Activated naive CD4-positive, alpha-beta T cell treated with anti-CD3 and anti-CD28 coated beads, Interleukin-2, amount 10 ng/mL, durations not matched to agents 7 days and 5 days (primary cell): ENCODE measurements at places on chromosomes 1 and 21.
A peak's percentile ranks its signal among the peaks of the same experiment; 100 is the strongest.

DNA sequence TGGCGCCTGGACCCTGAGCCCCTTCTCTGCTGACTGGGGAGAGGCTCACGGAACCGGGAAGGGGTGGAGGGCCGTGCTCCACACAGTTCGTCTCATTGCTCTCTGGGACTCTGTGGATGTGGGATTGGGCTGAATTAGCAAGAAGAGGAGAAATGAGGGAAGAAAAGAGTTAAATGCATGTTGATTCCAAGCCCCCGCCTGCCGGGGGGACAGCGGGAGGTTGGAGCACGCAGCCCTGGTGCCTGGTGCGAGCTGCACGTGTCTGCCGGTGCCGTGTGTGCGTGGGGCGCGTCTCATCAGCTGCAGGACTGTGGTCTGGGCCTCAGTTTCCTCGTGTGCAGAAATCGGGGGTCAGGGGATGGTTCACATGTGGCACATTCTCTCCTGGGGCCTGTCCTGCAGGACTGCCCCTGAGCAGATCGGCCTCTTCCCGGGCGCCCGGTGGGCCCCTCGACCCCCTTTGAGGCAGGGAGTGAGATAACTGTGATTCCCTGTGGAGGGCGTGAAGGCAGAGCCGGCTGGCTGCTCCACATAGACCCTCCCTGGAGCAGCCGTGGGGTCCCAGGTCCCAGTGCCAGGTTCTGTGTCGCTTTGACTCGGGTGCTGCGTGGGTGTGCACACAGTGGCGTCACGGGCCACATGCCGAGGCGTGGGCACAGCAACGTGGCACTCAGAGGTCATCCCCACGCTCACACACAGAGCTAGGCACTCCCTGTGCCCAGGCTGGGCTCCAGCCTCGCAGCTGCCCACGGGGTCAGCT is 11.4 kb downstream of the SAMD11 start:
- DNase-seq: no peak

DNA sequence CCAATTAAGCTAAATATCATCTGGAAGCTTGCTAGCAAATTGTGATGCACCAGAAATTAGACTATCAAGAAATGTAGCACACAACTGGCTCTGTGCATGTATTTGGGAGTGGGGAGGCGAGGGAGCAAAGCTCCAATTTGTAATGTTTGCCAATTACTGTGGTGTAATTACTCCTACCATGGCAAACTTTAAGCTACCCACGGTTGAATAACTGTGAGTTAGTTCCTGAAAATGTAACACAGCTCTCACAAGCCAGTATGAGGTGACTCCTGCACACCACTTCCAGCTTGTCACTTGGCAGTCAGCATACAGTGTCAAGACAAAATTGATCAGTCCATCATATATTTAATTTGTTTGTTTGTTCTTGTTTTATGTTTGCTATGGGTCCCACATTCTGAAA is 141.2 kb downstream of the TM2D1 start:
- DNase-seq: no peak

DNA sequence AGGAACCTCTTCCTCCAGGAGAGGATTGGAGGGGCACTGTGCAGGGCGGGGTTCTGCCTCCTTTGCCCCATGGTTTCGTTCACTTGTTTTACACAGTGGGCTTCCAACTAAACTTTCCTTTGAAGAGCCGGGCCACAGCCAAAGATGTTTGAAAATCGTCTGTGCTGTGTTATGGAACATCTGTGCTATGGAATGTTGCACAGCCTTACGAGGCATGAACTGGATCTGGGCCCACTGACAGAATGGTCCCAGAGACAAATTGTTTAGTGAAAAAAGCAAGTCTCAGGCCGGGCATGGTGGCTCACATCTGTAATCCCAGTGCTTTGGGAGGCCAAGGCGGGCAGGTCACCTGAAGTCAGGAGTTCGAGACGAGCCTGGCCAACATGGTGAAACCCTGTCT is 12.6 kb upstream of the MEF2D start:
- no peak for DNase-seq

GRCh38 chr1:169680377-169681019 is 30.9 kb downstream of the SELL start:
- no peak for DNase-seq

- DNase-seq: no peak
Measured at GRCh38 chr1:26999440-26999987, 6.0 kb downstream of the TRNP1 start.

DNA sequence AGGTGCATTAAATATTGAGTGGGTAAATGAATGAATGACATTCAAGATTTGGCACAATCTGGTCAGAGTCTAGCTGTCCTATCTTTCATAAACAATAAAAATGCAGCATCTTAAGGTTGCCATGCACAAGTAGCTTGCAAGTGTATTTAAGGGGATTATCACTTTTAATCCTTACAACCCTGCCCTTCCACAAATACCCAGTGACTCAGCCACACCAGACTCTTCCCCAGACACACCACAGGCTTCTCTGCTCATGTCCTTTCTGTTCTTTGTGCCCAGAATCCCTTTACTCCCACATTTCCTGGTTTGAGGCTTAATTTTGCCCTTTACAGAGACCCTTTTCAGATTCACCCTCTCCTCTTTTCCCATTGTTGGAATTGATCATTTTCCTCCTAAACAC is 59.8 kb downstream of the KIRREL1 start:
- no peak for DNase-seq

DNA sequence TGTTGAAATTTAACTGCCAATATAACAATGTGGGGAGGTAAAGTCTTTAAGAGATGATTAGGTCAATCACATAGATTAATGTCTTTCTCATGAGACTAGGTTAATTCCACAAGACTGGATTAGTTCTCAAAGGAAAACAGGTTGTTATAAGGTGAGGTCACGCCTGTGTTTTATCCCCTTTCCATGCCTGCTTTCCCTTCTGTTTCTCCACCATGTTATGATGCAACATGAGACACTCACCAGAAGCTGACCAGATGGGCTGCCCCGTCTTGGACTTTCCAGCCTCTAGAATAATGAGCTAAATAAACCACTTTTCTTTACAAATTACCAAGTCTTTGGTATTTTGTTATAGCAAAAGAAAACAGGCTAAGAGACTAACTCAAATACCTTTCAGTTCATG is 70.8 kb downstream of the DDAH1 start:
- DNase-seq: no peak

GRCh38 chr1:217096200-217096599 is 373.0 kb upstream of the ESRRG start:
- no peak for DNase-seq

DNA sequence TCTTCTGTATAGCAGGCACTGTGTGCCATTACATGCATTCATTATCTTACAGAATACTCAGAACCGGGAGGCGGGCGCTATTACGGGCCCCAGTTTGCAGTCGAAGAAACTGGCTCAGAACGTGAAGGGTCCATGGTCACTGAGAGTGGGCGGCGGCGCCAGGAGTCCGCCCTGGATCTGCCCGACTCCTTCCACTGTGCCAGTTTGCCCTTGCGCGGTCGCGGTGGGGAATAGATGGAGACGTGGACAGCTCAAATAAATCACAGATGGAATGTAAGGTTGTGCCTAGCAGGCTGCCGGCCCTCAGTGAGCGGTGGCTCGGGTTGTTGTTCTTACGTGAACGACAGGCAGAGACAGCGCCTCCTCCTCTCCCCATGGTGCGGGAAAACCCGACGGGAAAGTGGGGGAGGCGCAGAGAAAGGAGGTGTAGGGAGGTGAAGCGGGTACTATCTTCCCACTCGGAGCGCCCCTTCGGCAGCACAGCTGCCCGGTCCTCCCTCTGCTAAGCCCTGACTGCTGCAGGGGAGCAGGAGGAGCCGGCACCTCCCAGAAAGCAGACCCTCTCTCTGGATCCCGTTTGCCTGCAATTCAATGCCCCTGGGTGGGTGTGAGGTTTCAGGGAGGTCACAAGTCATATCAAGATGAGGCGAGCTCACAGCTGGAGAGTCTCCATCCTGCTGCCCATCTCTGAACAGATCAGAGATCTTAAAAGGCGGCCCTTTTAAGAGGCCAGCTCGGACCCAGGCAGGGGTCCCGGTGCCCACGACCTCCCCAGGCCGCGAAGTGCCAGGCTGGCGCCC is 1.1 kb downstream of the COL9A2 start:
- no peak for DNase-seq

- peak; percentile 49 for DNase-seq
Measured at GRCh38 chr21:36059823-36060158, 535 bp downstream of the SETD4 start.

DNA sequence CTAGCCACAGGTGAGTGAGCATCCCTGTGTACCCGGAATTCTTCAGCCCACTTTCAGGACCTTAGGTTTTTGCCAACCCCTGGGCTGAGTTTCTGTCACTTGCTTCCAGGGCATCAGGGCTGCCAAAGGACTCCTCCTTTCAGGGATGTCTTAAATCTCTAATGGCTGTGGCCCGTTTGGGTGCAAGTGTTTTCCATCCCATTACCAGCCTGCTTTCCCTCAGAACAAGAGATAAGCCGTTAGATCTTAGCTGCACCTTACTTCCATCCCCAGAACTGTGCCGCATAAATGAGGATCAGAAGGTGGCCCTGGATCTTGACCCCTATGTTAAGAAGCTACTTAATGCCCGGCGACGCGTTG is 652 bp downstream of the SNAPIN start:
- DNase-seq: no peak

DNA sequence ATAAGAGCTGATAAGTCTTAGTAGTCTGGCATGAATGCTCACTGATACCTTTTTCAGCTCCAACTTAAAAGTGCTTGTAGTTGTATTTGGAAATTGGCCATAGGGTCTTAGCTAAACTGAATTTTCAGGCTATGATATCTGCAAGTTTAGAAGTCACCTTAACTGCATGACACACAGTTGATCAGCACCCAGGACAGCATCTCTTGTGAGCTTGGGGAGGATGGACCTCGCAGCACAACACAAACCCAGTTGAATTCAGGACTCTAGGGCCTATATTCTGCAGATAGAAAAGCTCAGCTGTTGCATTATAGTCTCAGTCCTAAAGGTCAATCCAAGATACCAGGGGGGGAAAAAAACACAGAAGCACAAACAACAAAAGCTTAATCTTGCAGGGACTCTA is 394.3 kb downstream of the KCNH1 start:
- DNase-seq: no peak

DNA sequence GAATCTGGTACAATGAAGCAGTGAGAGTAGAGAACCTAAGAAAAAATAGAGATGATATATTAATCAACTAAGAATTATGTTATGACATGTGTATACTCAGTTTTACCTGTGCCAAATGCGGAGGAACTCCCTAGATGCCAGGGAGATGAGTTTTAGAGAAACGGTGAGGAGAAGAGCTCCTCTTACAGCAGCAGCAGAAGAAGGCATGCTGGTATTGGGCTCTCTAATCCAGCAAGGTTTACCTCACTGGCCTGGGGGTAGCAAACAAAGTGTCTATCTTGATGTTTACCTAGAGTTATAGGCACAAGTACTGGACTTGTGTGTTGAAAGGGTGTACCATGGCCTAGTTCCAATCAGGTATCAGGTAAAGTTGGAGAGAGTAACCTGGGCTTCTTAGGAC is 28.9 kb upstream of the DEPDC1 start:
- no peak for DNase-seq

DNA sequence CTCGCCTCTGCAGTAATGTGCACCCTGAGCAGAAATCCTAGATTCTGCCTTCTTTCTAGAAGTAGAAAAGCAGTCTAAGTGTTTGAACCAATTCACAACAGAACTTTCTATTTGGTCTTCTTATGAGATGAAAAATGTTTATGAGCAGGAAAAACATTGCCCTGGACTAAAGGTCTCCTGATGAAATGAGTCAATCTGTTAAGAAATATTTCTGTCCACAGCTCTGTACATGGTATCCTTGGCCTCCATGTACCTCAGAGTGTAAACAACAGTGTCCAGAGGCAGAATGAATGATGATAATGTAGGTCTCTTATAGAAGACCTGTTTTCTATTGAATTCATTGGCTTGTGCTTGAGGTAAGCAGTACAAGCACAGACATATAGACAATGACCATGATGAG is 6.2 kb upstream of the APCS start:
- DNase-seq: no peak

DNA sequence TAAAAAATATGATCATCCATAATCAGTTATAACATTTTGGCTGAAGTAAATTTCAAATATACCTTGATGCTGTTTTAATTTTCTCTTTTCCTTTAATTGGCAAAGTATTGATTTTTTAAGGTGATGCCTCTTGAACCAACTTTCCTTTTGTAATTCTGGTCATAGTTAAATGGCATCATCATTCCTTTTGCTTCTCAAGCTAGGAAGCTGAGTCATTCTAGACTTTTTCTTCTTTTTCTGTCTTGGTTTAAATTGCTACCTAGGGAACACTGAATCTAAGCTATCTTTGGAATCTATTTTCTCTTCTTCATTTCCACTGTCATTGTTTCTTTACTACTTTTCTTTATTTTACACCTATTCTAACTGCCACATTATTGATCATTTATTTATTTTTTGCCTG is 162.7 kb downstream of the HMCN1 start:
- DNase-seq: no peak

DNA sequence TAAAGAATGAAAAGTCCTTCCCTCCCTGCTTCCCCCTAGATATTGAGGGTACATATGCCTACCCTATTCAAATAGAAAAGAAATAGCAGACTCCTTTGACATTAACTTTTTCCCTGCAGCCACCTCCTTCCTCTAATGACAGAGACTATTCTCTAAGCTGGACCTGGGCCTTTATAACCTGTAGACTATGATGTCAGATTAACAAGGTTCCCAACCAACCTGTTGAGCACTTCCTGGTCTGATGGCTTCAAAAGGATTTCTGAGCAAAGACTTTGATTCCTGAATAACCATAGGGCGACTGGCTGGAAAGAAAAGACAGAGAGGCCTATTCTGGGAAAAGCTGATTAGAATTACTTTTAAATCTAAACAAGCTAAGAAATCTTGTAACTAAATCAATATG is 18.4 kb upstream of the C1orf216 start:
- no peak for DNase-seq

DNA sequence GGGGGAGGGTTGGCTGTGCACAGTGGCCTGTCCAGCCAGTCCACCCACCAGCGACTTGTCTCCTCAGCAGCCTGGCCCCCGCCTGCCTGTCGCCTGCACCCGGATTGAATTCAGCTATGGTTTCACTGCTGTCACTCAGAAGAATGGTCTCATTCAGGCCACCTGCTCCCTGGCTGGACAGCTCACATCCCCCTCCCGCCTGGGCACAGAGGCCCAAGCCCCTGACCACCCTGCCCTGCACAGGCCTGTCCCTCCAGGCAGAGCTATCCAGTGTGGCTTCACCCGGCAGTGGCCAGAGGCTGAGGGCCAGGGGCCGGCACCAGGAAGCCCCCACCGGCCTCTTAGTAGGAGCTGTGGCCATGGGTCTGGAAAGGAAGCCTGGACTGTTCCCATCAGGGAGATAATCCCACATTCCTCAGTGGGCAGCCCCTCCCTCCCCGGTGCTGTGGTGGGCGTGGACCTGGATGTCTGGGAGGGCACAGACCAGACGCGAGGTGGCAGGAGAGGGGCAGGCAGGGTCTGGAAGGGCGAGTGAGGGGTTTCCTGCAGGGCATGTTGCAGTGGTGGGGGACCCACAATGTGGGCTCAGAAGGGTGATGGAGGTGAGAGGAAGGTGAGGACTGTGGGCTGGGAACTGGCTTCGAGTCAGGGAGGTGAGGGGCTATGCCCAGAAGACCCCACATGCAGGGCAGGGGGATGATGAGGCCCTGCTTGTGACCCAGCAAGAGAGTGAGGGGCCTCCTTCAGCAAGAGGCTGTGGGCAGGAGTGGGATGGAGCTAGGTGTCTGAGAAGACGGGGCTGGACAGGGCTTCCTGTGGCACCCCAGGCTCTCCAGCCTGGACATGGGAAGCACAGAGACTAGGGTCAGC is 30.4 kb downstream of the WNT9A start:
- DNase-seq: no peak
